ENCODE measurements at places on chromosomes 4 and X.

- no peak for DNase-seq
Measured at GRCh38 chrX:73448379-73448778, 1.5 kb downstream of the CDX4 start.

- DNase-seq = no peak
Measured at GRCh38 chr4:7062816-7063215, 5.0 kb downstream of the GRPEL1 start.

- no peak for DNase-seq
Measured at GRCh38 chr4:14069886-14070285, 442.4 kb upstream of the BOD1L1 start.

DNA sequence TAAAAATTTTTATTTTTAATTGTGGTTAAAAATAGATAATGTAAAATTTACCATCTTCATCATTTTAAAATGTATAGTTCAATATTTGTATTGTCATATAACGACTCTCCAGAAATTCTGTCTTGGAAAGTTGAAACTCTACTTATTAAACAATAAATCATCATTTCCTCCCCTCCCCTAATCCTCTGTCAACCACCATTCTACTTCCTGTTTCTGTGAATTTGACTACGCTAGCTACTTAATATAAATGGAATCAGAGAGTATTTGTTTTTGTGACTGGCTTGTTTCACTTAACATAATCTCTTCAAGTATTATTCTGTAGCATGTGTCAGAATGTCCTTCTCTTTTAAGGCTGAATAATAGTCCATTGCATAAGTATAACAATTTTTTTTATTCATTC is 729.0 kb upstream of the AADAT start:
- no peak for DNase-seq

- DNase-seq = no peak
Measured at GRCh38 chr4:121112530-121112929, 40.2 kb upstream of the NDNF start.

DNA sequence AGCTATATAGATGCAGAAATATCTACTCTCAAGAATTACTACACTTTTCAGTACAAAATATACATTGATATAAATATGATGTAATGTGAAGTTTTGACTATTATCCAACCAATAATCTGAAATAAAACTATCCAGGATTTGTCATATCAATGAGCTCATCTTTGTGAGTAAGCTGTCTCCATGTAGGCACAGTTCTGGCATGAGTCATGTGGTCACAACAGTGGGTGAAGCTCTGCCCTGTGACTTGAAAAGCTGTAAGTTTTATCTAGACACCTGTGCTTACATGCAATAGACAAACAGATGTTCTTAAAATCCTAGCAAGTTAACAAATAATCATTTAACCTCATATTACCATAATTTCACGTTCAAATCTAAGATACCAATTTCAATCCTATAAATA is 192.7 kb downstream of the GABRG1 start:
- DNase-seq = no peak

- DNase-seq = no peak
Measured at GRCh38 chrX:71326394-71326793, 24.8 kb downstream of the ITGB1BP2 start.

- no peak for DNase-seq
Measured at GRCh38 chr4:182010876-182011275, 232.3 kb upstream of the TENM3 start.

GRCh38 chrX:13485167-13485566 is 84.2 kb upstream of the EGFL6 start:
- no peak for DNase-seq

GRCh38 chrX:45758738-45759397 is 558.2 kb upstream of the DIPK2B start:
- no peak for DNase-seq

Measured in stimulated activated CD4-positive, alpha-beta T cell treated with anti-CD3 and anti-CD28 coated beads, TNF-alpha, amount 100 ng/mL, for 48 hours (primary cell).